ENCODE measurements at places on chromosomes 1 and 21.

DNA sequence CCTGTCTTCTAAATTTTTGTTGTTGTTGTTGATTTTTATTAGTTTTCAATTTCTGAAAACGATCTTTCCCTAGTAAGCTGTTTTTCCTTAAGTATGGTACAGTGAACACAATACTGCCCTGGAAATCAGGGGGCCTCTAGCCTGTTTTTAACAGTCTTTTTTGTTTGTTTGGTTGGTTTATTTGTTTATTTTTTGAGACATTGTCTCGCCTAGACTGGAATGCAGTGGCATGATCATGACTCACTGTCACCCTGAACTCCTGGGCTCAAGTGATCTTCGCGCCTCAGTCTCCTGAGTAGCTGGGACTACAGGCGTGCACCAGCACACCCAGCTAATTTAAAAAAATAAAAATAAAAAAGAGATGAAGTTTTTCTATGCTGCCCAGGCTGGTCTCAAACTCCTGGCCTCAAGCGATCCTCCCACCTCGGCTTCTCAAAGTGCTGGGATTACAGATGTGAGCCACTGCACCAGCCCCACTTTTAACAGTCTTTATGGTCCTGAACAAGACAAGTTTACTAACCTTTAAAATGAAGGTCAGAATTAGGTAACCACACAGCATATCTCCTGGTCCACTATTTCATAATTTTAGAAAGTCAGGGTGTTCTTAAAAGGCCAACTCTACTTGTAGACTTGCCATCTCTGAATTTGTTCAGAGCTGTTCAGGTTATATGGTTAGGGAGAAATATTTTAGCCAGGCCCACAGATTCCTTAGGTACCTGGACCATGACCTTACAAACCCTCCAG, 35.4 kb downstream of the TBCE start:
- DNase-seq, result no peak

DNA sequence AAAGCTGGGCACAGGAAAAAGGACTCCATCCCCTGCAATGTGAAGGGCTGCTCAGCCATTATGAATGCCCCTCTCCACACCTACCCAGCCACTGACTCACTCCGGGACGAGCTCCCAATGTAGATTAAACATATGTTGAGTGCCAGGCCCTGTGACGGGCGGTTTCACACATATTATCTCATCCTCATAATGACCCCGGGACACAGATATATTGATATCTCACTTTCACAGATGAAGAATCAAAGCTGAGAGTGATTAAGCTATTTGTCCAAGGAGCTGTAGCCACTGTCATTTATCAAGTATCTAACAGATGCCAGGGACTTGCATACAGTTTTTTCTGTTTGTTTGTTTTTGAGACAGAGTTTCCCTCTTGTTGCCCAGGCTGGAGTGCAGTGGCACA, 35.0 kb upstream of the SLC30A1 start:
- no peak for DNase-seq

DNA sequence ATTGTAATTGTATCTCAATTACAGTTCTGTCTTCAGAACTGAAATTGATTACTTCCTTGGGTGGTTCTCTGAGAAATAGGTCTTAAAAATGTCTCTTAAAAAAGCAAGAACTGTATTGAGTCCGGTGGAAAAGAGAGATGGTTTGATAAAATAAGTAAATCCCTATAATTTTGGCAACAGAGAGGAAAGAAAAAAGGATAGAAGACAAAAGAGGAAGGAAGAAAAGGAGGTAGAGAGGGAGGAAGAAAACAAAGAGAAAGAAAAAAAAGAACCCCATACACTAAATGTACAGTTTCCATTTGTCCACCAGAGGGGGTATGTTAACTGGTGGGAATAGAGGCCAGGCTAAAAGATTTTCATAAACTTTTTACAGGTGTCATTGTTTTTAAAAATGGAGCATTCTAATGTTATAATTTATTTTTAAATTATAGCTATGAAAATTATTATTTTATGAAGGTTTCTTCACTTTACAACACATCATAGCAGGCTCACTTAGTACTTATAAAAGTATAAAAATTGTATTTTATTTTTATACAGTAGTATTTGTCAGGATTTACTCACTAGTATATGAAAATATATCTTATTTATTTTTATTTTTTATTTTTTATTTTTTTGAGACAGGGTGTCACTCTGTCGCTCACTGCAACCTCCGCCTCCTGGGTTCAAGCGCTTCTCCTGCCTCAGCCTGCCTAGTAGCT, 2.1 kb upstream of the UBE2T start:
- peak; percentile 67 for DNase-seq

DNA sequence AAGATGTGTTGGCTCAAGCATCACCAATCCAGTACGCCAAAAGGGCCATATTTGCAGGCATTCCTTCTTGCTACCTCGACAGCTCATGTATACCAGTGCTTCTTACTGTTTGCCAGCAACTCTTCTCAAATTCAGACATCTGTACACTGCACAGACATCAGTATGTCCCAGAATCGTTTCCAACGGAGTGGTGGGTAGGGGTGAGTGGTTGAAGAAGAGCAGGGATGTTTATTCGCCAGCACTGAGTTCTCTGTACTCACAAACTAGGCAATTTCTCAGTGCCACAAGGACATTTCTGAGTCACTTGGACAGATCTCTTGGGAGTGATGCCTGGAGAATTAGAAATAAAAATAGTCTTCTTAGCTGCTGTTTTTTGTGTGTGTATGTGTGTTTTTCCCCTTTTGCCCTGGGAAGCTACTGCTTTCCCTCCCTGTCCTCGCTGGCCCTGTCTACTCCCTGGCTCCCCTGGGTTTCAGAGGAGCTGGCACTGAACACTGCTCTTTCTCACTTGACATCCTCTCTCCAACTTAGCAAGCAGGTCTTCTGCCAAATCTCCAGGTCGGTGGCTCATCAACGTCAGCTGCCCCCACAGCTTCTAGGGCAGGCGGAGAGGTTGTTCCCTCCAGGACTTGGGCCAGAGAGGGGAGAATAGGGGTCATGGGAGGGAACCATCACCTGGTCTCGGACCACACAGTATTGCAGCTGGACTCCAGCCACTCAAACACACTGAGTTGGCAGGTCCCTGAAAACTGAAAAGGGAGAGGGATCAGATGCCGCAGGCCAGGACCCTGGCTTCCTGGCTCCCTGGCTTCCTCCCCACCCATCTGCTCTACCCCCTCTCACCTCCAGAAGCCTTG, 90.5 kb downstream of the NMNAT2 start:
- DNase-seq, result no peak

GRCh38 chr1:25743164-25744139, 56.5 kb upstream of the SELENON start:
- peak; percentile 85 for DNase-seq

GRCh38 chr1:244556263-244556662, 95.2 kb downstream of the CATSPERE start:
- DNase-seq, result no peak

DNA sequence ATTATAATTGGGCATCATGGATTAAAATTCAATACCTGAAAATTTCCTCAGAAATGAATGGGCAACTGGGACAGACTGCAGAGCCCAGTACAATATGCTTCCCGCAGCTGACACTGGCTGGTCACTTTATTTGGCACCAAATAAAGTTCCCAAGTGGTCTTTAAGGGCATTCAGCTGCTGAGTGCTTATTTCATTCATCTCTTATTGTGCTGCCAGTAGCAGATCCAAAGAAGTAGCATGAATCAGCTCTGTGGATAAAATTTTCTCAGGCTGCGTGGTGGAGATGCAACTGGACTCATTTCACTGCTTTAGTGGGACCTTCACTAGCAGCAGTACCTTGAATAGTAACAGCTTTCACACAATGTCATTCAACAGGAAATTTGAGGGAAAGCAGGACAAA, 226.3 kb upstream of the ADGRL2 start:
- DNase-seq, result no peak

- DNase-seq, result no peak
These were observed 63.9 kb upstream of the EFHD2 start for GRCh38 chr1:15345705-15346345.

GRCh38 chr21:34004974-34005373, 68.4 kb upstream of the MRPS6 start:
- no peak for DNase-seq

Data from NCI-H345 (cell line).